ENCODE measurements at places on chromosomes 4 and X. TPM values are rescaled to one million over a fixed set of nuclear protein-coding genes. Genes with fewer than 3 reads are reported as not detected.

The AWAT2 gene
- not detected for total RNA-seq

DNA sequence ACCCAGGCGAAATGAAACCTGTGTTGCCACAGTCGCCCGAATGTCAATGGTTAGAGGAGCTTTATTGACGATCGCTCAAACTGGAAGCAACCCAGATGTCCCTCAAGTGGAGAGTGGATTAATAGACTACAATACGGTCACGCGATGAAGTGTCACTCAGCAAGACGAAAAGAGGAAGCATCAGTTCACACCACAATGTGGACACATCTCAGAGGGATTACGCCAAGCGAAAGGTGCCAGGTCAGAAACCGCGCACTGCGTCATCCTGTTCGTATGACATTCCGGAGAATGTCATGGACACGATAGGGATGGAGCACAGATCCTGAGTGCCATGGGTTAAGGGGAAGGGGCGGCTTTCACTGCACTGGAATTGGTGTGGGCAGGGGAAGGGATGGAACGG is 111.7 kb downstream of the HMX1 start:
- DNase-seq = no peak

DNA sequence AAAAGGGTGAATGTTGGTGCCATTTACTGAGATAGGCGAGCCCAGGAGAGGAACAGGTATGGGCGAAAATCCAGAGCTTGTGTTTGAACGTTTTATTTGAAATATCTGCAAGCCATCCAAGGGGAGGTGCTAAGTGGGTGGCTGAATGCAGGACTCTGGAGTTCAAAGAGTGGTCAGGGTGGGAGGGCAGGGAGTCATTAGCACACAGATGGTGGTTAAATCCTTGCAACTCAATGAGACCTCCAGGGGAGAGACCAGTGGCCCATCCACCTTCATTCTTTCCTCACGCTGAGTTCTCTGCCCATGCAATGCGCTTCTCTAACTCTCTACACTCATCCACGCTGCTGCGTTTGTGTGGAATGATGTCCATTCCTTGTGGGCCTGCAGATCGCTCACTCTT is 101.1 kb downstream of the VCX3B start:
- DNase-seq = no peak

- DNase-seq = peak; percentile 14
Measured at GRCh38 chr4:128831531-128832242, 22.2 kb downstream of the JADE1 start.

- DNase-seq = peak; percentile 61
Measured at GRCh38 chr4:81405900-81406401, 65.8 kb downstream of the RASGEF1B start.

The TSPAN7 gene
- total RNA-seq = 0.08 TPM

The SMARCA1 gene
- 58.4 TPM for total RNA-seq

- DNase-seq = no peak
Measured at GRCh38 chr4:178148106-178148505, 705.9 kb upstream of the AGA start.

- DNase-seq = no peak
Measured at GRCh38 chrX:108442901-108443464, 3.3 kb downstream of the COL4A5 start.

- DNase-seq = no peak
Measured at GRCh38 chr4:145785391-145786008, 105.6 kb downstream of the C4orf51 start.

- DNase-seq = no peak
Measured at GRCh38 chr4:15718959-15719358, 16.1 kb downstream of the BST1 start.

DNA sequence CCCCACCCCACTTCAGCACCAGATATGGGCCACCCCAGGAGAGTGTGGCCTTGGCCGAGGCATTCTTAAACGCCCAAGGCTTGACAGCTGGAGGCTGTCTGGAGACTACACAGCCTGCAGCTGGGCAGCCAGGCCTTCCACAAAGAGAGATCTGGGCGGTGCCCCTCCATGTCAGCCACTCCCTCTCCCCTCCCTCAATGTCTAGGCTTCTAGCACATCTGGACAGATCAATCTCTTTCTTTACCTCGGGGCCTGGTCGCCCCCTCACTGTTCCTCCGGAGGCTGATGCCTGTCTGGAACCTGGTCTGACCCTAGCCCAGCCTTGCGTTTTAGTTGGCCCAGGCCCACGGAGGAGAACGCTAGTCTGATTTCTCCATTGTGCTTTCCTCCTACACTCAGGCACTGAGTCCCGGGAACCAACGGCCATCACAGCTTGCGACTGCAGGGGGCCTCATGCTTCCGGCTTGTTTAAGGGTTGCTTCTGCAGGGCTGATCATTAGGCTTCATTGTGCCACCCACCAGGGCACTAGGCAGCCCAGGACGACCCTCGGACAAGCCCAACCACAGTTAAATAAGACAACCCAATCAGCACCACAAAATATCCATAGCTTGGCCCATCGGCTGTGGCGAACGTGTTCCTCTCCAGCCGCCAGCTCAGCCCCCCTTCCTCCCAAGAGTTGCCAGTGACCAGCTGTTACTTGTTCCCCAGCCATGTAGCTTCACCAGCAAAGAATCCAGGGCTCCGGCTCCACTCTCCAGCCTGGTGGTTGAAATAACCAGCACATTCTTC is 200.6 kb downstream of the BCOR start:
- peak; percentile 67 for DNase-seq

DNA sequence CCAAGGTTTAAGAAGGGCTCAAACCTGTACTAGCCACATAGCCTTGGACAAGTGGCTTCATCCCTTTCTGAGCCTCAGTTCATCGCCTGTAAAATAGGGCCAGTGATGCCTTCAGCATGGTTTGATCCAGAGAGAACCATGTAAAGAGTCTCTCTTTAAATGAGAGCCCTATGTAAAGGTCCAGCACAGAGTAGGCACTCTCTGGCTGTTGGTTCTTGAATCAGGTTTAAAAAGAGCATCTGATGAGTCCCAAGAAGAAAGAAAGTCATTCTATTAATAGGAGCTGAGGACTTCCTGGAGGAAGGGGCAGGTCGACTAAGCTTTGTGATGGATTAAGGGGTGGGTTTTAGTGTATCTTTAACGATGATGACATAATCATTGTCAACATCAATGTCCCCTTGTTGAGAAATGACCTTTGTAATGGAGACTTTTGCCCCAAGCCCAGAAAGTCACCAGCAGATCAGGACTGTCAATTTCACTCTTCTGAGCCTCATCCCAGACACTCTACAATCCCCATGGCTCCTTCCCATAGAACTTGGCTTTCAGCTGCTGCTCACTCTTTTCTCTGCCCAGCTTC is 4.0 kb upstream of the SLC2A9 start:
- DNase-seq = no peak

GRCh38 chr4:121654738-121655137 is 42.0 kb downstream of the ANXA5 start:
- no peak for DNase-seq

DNA sequence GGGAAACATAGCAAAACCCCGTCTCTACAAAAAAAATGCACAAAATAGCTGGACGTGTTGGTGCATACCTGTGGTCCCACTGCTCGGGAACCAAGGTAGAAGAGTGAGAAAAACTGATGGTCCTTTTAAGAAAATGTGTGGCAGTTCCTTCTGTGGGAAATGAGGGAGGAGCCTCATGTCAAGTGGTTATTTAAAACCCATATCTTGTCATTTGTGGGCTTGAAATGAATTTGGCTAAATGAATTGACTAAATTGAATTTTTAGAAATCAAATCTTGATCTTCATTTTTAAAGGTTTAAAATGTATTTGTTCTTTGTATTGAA is 16.2 kb upstream of the LAMP2 start:
- no peak for DNase-seq

The MAGEA6 gene
- total RNA-seq = 0.08 TPM
